Right renal cortex interstitium (tissue), 3 donors: ENCODE measurements at places on chromosomes 2 and 18. TPM values are rescaled to one million over a fixed set of nuclear protein-coding genes. Genes with fewer than 3 reads are reported as not detected.

Gene RAMP1
- 2.3 TPM for polyA plus RNA-seq

Gene LRRTM1
- polyA plus RNA-seq = 19.4 TPM

Gene ASPRV1
- polyA plus RNA-seq = 3.9 TPM

Gene GPR39
- 3.7 TPM for polyA plus RNA-seq

Gene WDR33
- polyA plus RNA-seq = 57.2 TPM

Gene POTEC
- 0.07 TPM for polyA plus RNA-seq

Gene IL36B
- polyA plus RNA-seq = not detected

DNA sequence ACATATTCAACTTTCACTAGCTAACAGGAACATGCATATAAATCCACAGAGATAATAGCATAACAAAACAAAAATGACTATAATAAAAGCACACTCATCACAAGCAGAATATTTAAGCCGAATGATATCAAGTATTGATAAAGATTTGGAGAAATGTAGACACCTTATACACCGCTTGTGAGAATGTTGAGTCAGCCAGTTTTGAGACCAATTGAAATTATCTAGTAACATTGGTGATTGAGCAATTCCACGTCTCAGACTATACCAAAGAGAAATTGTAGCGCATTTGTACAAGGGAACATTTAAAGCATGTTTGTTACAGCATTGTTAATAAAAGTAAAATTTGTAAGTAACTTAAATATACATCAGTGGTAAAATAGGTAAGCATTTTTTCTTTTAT, 402.9 kb upstream of the FIGN start:
- DNase-seq = no peak

DNA sequence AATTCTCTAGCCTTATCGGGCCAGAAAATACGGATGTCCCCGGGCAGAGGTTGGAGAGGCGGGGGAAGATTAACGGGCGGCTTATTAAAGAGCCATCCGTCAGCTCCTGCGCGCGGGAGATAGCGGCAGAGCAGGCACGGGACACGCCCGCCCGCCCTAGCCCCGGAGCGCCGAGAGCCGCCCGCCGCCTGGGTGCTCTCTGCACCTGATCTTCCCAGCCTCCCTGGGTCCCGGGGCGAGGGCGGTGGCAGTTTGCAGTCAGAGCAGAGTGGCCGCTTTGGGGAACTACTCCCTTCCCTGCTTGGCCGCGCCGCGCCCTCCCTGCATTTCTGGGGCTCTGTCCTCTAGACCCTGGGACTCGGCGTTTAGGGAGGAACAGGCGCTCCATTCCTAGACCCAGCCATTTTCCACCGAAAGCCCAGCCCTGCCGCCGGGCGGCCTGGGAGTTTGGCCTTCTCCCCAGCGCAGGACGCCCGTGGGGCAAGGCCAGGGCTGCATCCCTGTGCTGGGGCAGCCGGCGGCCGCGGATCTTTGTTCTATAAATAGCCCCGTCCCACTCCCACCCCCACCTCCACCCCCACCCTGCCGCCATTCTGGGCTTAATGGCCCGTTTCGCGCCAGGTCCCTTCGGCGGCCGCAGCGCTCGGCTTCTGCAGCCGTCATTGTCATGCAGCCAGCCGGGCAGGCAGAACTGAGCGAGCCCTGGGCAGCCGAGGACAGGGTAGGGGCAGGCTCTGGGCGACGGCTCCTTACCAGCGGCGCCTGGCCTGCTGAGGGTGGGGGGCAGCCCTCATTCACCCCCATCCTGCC, 6.6 kb downstream of the GAD1 start:
- DNase-seq = no peak

GRCh38 chr2:120133572-120134244, 89.5 kb downstream of the TMEM185B start:
- DNase-seq = no peak

- DNase-seq = no peak
These were observed 97.8 kb downstream of the CSRNP3 start for GRCh38 chr2:165567273-165567672.

- DNase-seq = no peak
These were observed 175.1 kb downstream of the ACKR3 start for GRCh38 chr2:236744716-236745115.

DNA sequence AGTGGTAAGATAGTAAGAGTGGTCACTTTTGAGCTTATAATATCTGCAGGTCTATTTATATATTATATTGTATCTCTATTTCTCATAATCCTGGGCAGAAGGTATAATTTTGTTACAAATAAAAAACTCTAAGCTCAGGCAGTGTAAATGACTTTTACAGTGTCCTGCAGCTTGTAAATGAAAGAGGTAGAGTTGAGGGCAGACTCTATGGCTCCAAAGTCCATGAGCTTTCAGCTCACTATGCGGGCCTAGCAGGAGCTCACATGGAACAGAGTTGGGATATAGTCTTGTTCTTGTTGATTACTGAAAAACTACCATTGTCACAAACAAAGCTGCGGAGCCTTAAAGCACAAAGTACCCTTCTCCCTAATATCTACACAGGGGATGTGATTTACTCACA, 361.4 kb downstream of the LNPK start:
- DNase-seq = no peak

DNA sequence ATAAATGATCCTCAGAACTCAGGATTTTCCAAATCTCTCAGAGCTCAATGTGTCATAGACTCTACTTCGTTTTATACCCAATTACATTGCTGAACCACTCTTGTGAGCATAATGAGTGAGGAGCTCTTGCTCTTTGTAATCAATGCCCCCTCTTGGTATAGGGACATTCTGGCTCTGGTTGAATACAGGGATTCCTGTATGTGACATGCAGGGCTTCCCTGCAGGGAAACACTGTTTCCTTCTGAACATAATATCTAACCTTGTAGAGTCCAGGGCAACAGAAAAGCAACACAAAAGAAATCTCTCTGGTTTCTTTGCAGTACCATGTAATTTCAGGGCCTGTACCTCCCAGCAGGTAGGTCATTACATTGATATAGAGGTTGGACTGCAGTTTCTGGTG, 101.5 kb downstream of the CPS1 start:
- DNase-seq = no peak

DNA sequence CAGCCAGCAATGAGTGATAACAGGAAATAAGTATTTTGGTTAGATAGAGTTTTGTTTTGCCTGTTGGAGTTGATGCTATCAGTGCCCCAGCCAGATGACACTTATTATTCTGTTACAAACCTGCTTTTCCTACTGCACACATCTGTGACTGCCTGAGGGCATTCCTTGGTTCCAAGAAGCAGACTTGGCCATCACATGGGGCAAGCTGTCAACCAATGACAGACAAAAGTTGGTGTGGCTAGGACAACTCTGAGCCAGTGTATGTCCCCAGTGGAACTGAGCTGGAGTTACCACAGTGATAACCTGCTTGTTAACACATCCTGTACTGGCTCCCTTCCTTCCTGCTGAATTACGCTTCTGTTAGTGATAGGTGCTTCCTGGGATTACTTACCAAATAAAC, 54.5 kb downstream of the FAM171B start:
- no peak for DNase-seq

- no peak for DNase-seq
These were observed 24.4 kb downstream of the MLPH start for GRCh38 chr2:237511433-237511832.

DNA sequence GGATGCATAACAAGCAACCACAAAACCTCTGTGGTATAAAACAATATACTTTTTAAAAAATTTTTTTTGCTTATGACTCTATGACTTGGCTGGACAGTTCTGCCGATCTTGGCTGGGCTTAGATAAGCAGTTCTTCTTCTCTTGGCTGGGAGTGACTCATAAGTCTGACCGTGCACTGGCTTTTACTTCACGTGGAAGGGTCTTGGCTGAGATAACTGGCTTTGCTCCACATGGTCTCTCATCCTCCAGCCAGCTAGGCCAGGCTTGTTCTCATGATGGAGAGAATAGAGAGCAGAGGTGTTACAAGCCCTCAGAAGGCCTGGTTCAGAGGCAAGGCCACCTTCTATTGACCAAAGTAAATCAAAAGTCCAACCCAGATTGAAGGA, 178.9 kb upstream of the SERPINE2 start:
- DNase-seq = no peak

- no peak for DNase-seq
These were observed 302.5 kb upstream of the ACVR2A start for GRCh38 chr2:147542351-147542750.
